ENCODE measurements at places on chromosomes 6 and 20.

- no peak for DNase-seq
Measured at GRCh38 chr6:53756396-53756795, 38.4 kb upstream of the LRRC1 start.

GRCh38 chr6:5968817-5969734, 37.6 kb downstream of the NRN1 start:
- DNase-seq = no peak

GRCh38 chr20:50932016-50932485, 814 bp upstream of the ADNP start:
- DNase-seq = peak; percentile 10

- DNase-seq = no peak
Measured at GRCh38 chr6:166167801-166168615, at the start of gene TBXT. TBXT (minus strand) TSS chr6:166167851; CDS start chr6:166167591, 260 bp downstream.

DNA sequence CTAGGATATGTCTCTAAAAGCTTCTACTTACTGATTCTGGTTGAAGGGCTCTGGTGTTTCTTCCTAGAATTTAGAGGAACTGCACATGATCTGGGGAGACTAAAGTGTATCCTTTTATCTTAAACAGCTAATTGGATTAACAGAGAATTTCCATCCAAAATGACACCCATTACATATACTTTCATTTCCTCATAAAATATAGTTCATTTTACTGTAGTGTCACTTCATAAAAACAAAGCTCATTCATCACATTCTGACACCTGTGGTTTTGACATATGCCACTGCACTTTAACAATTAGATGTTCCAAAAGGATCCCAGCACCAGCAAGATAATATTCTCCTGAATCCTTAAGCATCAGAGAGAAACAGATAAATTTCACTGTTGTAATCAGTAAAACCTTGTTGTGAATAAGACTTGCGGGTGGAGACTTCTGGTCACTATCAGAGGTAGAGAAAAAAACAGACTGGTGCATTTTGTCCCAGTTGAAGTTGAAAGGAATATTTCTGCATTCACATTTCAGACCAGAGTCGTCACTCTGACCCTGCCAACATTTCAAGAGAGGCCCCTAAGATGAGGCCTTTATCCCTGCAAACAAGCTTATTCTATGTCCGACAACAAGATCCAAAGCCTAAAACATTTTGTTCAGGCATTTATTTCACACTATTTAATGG, 175.3 kb upstream of the BMP5 start:
- DNase-seq = no peak

DNA sequence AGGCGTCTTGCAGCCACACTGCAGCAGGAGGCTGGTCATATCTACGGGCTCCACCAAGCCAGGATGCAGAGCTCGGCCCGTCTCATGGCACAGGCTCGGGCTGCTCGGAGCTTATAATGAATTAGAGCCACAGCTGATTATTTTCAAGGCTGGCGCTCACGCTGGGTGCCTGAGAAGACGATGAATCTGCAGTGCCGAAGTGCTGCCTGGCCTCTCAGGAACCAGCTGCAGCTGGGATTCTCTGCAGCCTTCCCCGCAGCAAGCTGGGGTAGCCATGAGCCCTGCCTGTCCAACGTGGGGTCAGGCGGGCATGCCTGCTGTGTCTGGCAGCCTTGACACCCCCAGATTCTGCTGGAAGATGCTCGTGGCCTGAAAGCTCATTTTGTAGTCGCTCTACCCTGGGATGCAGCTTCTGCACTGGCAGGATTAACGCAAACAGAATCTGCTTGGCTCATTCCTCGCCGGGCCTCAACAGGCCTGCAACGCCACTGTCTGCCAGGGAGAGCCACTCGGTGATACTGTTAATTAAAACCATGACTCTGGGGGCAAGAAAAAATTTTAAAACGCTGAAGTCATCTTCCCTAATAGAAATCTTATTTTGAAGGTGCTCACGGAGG, 104.3 kb downstream of the CDH26 start:
- no peak for DNase-seq

GRCh38 chr6:90390379-90390778, 93.7 kb upstream of the BACH2 start:
- no peak for DNase-seq

DNA sequence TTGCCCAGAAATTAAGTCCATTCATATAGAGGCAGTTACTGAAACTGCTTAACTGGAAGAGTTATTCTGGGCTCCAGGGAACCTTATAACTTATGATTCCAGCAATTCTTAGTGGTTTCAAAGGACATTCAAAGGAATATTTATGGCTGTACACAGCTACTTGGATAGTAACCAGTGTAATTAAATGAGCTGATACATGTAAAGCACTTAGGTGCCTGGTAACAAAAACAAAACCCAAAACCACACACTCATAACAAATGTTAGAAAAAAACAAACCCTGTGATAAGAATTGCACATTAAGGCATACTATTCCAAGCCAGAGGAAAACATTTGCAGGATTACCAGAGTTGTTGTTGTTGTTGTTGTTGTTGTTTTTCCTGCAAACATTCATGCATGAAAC, 51.5 kb downstream of the STK4 start:
- no peak for DNase-seq

DNA sequence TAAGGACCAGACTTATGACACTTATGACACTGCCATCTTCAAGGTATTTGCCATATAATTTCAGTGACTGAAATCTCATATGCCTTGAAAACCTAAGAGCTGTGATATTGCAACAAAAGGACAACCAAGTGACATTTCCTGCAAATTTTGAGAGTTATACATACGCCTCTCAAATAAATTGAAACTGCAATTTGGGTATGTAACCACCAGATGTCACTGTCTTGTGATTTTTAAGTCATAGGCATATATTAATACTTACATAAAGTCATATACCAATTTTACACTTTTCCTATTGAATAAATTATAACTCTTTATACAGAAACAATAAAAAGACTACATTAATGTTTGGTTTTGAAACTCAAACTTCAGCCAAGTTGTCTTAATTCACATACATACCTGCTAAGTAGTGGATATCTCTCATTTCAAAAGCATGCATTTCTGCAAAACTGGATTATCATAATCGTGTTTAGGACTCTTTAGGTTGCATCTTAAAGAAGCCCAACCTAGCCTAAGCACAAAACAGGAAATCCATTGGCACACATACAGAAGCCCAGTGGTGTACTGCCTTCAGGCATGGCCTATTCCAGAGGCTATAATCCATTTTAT, 180.2 kb downstream of the PACRG start:
- no peak for DNase-seq

DNA sequence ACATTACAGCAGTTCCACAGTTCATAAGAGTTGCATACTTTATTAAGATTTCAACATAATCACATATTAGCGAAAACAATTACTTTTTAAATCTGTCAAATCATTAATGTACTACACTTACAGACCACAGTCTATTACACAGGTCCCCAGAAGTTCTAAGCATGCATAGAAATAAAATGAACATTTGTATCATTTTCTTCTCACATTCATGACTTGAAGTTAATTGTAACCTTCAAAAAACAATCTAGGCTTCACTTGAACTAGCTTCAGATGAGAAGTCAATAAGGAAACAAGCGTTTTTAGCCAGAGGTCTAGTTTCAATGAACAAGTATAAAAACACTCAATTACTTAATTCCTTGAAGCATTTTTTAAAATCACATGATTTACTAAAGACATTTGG, 238.3 kb downstream of the HACE1 start:
- DNase-seq = no peak

DNA sequence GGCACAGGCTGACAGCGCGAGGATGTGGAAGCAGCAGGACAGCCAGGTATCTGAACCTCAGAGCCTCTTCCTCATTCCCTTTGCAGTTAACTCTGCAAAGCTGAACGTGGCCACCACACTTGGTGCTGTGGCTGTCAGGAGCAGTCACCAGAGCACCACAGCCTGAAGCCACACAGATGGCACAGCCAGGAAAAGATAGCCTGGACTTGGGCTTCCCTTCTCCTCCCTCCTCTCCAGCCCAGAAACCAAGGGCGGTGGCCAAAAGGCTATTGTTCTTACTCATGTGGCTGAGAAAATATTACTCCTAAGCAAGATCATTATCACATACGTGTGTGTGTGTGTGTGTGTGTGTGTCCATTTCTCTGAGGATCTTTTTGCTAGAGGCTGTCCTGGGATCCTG, 39.8 kb downstream of the CD164 start:
- DNase-seq = no peak

DNA sequence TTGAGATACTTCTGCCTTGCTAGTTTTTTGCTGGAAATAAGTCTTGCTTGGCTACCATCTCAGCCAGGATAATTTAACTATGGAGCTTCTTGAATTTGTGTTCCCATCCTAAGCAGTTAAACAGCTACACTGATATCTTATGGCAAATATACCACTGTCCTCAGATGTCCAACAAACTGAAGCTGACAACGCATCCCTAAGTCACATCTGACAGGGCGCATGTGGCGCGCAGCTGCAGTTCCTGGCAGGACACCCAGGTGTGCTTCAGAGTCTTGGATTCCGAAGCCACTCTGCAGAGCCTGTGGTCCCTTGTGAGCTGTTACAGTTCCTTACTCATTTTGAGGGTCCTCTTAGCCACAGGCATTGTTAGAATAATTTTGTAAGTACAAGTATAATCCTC, 127.9 kb downstream of the WDR27 start:
- no peak for DNase-seq

GRCh38 chr6:158041788-158042187, 60.1 kb downstream of the SYNJ2 start:
- no peak for DNase-seq

- no peak for DNase-seq
Measured at GRCh38 chr6:158662954-158663624, 13.2 kb downstream of the SYTL3 start.

DNA sequence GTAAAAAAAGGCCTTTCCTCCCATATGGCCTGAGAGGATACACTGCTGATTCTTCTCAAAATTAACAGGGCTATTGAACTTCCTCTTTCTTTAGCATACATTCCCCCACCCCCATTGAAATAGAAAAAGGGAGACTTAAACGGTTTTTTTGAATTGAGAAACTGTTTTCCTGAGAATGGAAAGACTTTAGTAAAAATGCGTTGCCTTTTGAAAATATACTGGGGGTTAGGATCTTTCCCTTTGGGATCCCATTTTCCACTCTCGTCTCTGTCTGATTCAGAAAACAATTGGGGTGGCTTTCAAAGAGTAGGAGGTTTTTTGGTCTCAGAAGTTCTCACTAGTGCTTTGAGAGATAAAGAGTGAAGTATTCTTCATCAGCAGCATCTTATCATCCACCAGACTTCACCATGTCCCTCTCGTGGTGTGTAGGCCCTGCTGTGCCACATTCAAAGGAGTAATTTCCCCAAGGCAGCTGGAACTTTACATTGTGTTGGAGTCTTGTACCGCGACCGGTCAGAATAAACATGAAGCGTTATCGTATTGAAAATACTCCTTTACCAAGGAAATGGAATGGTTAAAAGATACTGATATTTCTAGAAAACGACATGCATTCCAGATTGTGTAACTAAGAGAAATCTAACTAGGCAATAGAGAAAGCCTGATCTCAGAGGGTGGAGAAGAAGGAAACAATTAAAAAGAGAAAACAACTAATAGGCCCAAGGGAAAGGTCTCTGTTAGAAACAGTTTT, 10.6 kb downstream of the MYB start:
- DNase-seq = no peak

DNA sequence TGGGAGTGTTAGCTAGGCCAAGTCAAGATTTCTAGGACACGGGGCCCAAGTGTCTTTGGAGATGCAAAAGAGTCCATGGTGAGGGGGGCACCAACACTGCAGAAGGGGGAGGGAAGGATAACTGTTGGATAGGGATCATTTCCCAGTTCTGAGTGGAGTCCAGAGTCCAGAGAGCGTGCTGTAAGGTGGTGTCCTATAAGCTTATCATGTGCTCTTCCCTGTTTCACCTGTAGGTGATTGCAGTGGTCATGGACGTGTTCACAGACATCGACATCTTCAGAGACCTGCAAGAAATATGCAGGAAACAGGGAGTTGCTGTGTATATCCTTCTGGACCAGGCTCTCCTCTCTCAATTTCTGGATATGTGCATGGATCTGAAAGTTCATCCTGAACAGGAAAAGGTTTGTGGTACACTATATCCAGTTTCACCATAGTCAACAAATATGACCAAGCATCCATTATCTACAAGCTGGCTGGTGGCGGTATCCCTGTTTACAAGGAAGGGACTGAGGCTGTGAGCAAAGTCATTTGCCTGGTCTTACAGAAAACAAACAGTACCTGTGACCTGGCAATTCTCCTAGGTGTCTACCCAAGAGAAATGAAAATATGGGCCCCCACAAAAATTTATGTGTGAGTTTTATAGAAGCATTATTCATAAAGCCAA, 15.6 kb downstream of the FAM83D start:
- no peak for DNase-seq

DNA sequence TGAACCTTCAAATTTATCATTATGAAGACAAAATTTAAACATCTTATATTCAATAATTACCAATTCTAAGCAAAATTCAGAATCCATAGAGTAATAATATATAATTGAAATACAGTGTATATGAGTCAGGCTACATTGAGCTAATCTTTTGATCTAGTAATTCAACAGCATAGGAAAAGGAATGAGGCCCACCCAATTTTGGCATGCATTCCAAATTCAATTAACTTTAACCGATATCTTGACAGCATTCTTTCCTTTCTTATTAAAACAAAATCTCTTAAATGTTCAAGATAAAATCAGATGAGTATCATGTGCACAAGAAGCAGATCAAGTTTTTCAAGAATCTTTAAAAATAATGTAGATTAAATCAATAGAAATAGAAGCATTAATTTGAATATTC, 132.9 kb upstream of the QKI start:
- DNase-seq = no peak

GRCh38 chr20:1505871-1506270, 14.7 kb upstream of the SIRPB2 start:
- DNase-seq = no peak

- DNase-seq = no peak
Measured at GRCh38 chr20:13423472-13424173, 202.5 kb downstream of the ISM1 start.

DNA sequence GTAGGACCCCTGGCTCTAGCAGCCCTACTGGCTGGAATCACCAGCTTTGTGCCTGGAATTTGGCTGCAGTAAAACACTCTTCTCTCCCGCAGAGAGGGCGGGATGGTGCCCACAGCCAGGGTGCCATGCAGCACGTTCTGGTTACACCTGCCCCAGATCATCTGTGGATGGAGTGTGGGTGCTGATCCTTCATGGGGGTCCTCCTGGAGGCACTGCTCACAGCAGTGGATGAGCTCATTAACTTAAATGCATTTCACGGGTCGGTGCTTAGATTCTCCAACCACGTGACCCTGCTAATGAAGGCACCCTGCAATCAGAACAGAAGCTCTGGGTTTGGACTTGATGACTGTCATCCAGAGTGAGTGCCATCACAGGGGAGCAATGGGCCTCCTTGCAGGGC, 138.6 kb upstream of the AFDN start:
- no peak for DNase-seq
